ENCODE measurements at places on chromosomes 11 and 22.

GRCh38 chr22:19958083-19959042 lies 16.7 kb upstream of the TXNRD2 start:
- DNase-seq = no peak

DNA sequence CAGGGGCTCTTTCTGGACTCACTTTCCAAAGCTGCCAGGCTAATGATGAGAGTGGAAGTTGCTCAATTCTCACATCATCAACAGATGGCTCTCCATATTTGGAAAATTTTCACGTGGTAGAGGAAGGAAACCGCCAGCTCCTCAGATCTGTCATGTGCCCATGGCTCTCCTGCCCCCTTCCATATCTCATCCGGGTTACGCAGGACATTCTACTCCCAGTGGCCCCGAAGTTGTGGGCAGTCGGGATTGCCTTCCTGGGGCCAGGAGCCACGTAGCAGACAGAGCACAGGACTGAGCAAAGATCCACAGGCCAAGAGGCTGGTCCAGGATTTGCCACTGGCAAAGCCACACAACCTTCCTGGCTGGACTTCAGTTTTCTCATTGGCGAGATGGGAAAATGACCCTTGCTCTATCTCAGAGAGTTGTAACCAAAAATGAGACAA lies 38.8 kb downstream of the RPUSD4 start:
- peak; percentile 82 for DNase-seq

GRCh38 chr22:42160830-42161696 lies 30.5 kb upstream of the CYP2D6 start:
- DNase-seq = no peak

DNA sequence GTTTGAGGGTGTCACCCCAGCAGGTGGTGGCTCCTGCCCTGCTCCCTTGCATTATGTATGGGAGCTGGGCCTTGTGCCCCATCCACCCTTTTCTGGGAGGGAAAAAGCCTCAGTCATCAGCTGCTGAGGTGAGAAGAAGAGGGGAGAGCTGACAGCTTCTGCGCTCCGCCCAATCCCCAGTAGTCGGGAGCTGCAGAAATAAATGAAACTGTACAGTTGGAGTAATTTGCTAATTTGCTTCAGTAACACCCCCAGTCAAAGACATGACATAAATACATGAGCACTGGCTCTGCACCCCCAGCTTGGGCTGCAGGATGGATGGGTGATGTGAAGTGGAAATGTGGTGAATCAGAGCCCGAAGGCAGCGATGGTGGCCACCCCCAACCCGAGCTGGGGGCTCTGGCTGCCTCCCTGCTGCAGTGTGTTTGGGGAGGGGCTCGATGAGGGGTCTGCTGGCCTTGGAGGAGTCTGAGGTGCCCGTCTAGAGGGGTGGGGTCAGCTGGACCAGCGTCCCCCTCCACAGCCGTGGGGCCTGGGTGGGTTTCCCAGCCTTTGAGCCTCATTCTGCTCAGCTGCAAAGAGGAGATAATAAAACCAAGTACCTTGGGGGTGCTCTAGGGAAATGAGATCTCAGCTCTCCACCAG lies 59.2 kb downstream of the MPPED1 start:
- no peak for DNase-seq

- no peak for DNase-seq
These were observed 1401.9 kb downstream of the FAM181B start for GRCh38 chr11:81331611-81332235.

DNA sequence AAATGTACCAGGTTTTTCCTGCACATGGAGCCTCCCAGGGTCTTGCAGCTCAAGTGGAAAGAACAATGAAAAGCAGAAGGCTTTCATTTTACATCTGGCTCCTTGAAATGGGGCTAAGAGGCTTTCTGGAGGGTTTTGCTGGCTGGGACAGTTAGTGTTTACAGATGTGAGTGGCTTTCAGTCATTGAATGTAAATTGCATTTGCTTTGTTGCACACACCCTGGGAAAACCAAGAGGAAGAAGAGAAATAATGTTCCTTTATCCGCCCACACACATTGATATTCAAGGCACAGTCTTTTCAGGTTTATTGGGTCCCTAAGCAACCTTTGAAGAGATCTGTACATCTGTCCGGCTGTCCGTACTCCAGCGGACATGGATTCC lies 144.5 kb downstream of the SPON1 start:
- DNase-seq = no peak

DNA sequence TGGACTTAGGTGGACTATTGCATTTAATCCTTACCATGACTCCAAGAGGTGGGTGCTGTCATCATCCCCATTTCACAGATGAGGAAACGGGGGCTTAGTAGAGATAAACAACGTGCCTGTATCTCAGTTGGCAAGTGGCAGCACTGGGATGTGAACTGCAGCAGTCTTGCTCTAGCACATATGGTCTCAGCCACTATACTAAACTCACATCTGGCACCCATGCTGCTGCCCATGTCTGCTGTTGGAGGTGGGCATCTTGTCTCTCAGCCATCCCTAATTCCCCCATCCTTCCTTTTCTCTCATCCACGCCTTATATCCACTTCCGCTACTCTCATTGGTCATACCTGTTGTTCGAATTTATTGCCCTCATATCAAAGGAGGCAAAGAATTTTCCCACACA lies 3.8 kb downstream of the PRG3 start:
- DNase-seq = peak; percentile 22

GRCh38 chr11:26134053-26134452 lies 197.9 kb upstream of the ANO3 start:
- DNase-seq = no peak

DNA sequence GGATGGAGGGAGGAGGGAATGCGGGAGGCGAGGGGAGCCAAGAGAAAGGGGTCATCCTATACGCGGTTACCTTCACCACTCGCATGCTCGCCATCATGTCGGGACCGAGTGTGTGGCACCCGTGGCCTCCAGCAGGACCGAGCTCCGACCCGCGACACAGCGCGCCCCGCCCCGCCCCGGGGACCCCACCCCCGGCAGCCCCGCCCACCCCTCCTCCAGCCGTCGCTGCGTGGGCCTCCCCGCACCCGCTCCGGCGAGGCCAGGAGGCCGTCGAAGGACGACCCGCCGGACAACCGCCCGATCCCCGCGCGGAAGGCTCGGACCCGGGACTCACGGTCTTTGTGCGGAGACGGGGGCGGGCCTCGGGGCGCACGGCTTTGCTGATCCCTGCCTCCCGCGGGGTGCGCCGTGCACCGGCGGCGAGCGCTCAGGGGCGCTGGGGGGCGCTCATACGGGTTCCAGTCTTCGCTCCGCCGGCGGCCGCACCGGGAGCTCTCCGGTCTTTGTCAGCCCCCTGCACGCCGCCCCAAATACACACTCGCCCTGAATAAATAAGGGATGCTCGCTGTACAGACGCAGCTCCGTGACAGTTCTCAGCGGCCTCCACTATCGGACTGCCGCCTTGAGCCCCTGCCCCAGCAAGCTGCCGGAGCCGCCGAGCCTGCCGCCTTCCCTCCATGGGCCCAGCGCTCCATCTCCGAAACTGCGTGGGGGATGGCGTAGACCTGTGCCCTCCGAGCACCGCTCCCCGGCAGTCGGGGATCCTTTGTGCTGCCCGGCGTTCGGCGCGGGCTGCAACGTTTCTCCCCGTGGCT lies at the start of gene UBE2L6:
Gene UBE2L6 (minus strand): TSS at position 158 of the 815 bp plus-strand sequence. CDS start 61 bp downstream, at position 97.
- DNase-seq = peak; percentile 87

DNA sequence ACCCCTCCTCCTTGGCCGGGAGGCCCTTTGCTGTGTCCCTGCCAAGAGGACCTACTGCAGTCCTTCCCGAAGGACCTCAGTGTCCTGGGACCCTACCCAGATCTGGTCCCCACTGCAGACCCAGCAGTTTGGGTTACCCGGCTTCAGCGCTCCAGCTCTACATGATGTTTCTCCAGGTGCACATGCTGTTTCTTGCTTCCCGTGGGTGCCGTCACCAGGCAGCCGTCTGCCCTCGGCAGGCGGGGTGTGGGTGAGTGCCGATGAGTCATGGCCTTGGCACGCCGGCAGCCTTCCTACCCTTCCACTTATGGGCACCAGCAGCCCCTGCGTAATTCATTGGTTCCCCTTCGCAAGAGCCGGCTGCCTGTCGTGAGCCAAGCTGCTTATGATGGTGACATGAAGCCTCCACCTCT lies 101.8 kb downstream of the BCR start:
- peak; percentile 85 for DNase-seq

GRCh38 chr11:65445604-65446445 lies 23.2 kb downstream of the NEAT1 start:
- no peak for DNase-seq

DNA sequence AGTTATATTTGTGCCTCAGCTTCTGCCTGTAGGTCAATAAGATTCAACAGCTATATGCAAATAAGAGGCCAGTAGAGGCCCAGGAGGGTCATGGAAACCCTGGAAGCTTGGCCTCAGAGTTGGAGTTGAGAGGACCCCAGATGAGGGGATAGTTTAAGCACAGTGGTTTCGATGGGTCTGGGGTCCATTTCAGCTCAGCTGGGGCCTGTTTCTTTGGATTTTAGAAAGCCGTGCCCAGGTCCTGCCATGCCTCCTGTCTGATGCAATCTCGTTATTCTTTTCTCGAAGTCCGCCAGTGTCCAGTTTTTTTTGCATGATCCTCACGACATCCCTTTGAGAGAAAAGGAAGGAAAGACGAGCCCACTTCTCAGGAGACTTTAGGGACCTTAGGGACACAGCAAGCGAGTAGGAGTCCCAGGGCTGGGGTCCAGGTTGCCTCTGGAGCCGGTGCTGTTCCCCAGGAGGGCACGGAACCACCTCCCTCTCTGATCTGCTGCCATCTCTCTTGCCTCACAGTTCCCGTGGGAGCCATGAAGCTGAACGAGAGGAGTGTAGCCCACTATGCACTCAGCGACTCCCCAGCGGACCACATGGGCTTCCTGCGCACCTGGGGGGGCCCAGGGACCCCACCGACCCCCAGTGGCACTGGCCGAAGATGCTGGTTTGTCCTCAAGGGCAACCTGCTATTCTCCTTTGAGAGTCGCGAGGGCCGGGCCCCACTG lies 2.6 kb upstream of the SMDT1 start:
- DNase-seq = no peak

GRCh38 chr22:50485221-50486131 lies 1.2 kb upstream of the MIOX start:
- DNase-seq = no peak

All from AG08395 (cell line).